ENCODE measurements at places on chromosomes 13 and 19.

DNA sequence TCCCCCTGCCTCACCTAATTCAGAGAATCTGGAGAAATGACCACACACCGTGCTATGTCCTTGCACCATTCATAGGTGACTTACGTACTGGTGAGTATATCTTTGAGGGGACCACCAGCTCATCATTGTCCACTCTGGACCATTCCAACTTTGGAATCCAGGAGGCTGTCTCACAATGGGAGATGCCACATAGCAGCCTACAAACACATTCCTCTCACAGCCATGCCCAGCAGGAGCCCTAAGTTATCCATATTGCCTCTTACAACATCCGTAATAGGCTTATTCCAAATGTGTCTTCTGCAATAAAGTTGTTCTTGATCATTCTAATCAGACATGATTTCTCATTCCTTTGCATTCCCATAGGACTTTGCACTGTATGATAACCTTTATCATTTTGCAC lies 436.7 kb downstream of the EFNB2 start:
- no peak for DNase-seq

GRCh38 chr19:36072081-36072480 lies 17.4 kb downstream of the WDR62 start:
- no peak for DNase-seq

- no peak for DNase-seq
Observed at GRCh38 chr19:28046932-28047331, 1166.0 kb downstream of the UQCRFS1 start.

- DNase-seq: no peak
Observed at GRCh38 chr19:44777715-44778347, at the start of gene CBLC. Gene CBLC (plus strand): TSS chr19:44777890. CDS start chr19:44777932, 42 bp downstream.

- no peak for DNase-seq
Observed at GRCh38 chr19:29308977-29309590, 96.1 kb upstream of the UQCRFS1 start.

DNA sequence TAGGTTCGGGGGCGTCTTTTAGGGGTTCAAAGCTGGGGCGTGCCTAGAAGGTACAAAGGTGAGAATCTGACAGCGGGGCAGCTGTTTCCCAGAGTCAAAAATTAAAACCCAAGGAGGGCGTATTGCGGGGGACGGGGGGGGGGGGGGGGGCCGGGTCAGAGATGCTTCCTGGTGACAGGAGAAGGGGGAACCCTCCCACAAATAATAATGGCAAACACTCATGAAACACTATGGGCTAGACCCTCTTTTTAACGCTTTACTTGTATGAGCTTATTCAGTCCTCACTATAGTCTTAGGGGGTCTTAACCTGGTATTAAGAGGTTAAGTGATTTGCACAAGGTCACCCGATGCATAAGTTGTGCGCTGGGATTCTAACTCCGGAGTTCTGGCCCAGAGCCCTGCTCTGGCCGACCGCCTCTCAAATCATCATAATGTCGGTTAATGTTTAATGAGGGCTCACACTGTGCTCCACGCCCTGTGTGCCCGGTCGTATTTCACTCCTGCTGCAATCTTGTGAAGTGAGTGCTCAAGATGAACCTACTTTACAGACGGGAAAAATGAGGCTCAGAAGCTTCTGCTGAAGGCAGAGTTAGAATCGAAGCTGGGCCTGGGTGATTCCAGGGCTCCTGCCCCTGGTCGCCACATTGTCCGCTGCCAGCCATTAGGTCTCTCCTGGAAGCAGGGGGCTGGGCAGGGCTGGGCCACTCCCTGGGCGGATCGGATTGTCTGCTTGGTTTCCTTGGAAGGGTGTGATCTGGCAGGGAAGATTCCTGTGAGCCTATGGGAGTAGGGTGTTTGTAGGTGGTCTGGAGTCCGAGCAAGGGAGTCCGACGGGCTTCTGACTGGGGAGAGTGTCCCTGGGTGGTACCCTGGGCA lies 964 bp downstream of the PAK4 start:
- no peak for DNase-seq

DNA sequence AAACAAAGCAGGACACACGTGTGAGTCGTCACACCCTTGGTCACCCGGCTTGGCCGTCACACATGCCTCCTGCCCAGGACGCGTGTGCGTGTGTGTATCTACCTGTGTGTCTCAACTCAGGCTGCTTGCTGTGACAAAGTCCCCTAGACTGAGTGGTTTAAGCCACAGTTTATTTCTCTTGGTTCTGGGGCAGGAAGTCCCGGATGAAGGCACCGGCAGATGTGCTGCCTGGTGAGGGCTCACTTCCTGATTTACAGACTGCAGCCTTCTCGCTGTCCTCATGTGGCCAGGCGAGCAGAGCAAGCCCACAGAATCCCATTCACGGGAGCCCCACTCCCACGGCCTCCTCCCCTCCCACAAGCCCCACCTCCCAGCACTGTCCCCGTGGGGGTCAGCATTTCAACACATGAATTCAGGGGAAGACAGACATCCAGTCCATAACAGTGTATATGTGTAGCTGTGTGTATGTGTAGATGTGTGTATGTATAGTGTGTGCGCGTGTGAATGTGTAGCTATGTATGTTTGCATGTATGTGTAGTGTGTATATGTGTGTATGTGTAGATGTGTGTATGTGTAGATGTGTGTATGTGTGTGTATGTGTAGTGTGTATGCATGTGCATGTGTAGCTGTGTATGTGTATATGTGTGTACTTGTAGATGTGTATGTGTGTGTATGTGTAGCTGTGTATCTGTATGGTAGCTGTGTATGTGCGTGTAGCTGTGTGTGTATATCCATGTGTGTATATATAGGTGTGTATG lies 51.5 kb downstream of the MCF2L start:
- DNase-seq: no peak

DNA sequence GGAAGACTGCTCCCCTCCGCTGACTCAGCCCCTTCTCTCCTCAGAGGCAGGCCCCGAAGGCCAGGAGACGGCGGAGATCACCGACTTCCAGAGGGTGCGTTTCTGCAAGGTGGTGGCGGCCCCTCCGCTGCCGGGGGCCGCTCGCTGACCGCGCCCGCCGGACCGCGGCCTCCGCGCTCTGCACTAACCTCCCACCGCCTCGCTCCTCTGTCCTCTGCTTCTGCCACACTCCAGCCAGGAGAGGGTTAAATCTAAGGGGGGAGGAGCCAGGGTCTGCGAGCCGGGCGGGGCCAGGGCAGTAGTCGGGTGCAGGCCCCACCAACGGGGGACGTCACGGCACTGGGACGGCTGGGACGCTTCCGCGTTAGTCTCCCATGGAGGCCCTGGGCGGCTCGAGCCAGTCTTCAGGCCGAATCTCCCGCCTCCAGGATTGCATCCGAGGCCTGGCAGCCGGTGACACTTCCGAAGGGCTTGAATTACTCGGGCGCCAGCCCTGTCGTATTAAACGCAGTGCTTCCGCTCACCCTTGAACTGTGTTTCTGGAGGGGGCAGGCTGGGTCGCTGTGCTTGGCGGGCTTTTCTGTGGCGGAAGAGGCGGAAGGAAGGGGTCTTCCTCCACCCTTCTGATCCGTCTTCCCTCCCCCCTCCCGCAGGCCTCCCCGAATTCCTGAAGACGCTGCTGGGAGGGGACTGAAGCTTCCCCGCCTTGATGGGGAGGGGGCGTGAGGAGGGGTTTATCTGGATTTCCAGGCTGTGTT lies 1.2 kb upstream of the INAFM1 start:
- DNase-seq: no peak

DNA sequence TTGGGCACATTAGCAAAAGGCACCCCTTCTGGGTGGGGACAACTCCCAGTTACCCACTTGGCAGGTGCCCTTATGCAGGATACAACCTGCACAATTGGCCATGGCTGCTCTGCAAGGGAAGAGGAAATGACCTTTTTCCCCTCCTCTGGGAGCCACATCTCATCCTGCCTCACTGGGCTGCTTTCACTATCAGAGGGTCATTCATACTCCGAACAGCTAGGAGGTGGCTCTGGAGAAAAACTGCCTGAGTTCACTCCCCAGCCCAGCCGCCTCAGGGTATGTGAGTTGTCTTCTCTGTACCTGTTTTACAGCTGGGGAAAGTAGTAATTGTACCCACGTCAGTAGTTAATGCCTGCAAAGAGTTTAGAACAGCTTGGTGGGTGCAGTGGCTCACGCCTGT lies 7.1 kb upstream of the ACTN4 start:
- DNase-seq: no peak

DNA sequence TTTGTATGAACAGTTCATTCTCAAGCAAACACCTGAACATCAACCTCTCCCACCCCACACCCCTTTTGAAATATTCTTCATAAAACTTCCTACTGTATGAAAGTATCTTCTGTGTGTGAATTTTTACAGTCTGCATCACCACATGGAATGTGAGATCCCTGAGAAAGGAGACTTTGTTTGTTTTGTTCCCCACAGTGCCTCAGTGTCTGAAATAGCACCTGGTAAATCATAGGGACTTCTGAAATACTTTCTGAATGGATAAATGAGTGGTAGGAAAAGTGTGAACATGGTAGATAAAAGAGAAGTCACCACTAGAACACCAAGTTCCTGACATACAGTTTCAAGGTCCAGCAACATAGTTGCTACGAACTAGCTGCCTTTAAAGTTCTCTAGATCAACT lies 1071.2 kb downstream of the EFNB2 start:
- DNase-seq: no peak

- DNase-seq: no peak
Observed at GRCh38 chr19:7879836-7880235, 5.6 kb upstream of the PRR36 start.

DNA sequence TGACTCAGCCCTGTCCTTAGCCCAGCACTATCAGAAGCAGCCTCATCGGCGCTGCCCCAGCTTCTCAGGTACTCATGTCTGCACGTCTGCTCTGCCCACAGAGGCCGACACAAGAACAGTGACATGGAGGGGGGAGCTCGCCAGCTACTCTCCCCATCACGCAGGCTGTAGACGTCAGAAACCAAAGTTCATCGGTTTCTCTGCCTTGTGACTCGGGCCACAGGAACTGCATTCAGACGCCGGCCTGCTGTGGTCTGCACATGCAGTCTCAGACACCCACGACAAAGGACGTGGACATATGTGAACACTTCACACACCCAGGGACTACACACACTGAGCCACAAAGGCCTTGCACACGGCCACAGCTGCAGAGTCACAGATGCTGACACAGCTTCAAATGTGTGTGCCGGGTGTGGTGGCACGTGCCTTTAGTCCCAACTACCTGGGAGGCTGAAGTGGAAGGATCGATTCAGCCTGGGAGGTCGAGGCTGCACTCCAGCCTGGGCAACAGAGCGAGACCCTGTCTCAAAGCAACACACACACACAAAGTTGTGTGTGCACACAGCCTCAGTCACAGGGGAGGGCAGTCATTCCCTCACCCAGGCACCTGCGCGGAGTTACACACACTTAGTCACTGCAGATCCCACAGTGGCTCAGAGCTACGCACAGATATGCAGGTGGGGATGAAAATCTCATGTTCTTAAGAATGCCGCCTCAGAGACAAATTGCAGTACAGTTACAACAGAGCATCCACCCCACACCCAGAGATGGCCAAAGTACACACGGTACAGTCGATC lies 4.9 kb upstream of the ZFP36 start:
- no peak for DNase-seq

GRCh38 chr13:109611912-109612691 lies 174.3 kb downstream of the IRS2 start:
- DNase-seq: no peak

GRCh38 chr19:12666265-12667048 lies at the start of the genes MAN2B1 and WDR83:
Gene MAN2B1 (minus strand): TSS chr19:12666742. CDS start chr19:12666701, 41 bp downstream.
Gene WDR83 (plus strand): TSS chr19:12666807. CDS start chr19:12669791, 2,984 bp downstream.
- no peak for DNase-seq

All from glomerular endothelial cell (primary cell).